ENCODE measurements at places on chromosomes 11 and 22.

GRCh38 chr11:57568330-57568766 lies 876 bp upstream of the UBE2L6 start:
- no peak for DNase-seq

DNA sequence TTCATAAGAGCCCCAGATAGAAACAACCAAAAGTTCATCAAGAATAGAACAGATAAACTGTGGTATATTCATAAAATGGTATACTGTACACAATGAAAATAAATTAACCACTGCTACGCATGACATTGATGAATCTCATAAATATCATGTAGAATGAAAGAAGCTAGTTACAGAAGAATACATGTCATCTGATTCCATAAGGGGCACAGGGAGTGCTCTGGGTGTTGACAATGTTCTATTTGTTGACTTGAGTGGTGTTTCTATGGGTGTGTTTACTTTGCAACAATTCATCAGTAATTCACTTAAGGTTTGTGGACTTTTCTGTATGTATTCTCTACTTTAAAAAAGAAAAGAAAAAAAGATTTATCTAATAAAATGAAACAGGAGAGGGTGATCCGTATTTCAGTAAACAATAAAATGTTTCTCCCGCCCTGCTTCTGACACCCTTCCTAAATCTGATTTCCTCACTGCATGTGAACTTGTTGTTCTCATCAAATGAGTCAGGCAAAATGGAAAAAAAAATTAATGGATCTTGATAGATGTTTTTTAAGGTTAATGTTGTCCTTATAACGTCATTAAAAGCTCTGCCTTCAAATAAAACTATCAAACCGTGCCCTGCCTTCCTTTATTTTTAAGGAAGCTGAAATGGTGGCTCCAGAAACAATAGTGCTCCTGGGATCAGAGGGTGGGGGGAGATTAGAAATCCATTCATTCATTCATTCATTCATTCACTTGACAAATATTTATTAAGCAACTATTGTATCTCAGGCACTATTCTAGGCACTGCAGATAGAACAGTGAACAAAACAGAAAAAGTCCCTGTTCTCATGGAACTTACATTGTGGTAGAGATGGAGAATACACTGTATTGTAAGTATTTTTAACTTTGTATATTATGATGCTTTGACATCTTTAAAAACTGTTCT lies 77.2 kb upstream of the CD44 start:
- peak; percentile 32 for DNase-seq

DNA sequence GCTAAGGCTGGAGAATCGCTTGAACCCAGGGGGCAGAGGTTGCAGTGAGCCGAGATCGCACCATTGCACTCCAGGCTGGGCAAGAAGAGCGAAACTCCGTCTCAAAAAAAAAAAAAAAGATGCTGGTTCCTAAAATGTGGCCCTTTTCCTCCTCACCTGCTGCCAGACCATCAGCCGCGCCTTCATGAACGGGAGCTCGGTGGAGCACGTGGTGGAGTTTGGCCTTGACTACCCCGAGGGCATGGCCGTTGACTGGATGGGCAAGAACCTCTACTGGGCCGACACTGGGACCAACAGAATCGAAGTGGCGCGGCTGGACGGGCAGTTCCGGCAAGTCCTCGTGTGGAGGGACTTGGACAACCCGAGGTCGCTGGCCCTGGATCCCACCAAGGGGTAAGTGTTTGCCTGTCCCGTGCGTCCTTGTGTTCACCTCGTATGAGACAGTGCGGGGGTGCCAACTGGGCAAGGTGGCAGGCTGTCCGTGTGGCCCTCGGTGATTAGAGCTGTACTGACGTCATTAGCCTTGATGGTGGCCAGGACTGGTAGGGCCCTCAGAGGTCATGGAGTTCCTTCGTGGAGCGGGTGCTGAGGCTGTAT lies 50.7 kb upstream of the PPP6R3 start:
- no peak for DNase-seq

DNA sequence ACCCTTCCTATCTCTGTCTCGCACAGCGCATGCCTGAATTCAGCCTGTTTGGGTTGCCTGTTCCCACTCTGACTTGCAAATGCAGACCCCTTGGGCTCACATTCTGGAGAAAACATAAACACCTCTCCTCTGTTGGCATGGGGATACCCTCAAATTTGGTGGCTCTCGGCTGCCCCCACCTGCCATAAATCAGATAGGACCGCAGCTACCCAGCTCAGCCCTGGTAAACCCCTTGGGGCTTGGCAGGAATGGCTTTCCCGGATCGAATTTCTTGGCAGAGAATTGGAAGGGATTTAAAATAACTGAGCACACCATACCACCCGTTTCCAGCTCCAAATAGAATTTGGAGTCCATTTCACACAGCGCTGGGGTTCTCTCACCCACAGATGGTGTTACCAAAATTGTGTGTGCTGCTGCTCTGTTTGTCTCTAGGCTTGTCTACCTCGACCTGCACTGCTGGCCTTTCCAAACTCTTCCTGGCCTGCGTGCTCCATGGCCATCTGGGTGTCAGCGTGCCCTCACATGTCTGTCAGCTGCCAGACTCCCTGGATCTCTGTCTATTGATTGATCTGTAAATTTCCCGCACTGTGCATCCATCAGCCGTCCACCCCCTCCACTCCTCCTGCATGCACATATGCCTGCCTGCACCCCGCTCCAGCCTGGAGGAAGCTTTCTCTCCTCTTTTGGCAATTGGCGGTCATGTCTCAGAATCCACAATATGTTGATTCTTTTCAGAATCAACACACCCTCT lies 134.0 kb downstream of the NTM start:
- DNase-seq, result no peak

DNA sequence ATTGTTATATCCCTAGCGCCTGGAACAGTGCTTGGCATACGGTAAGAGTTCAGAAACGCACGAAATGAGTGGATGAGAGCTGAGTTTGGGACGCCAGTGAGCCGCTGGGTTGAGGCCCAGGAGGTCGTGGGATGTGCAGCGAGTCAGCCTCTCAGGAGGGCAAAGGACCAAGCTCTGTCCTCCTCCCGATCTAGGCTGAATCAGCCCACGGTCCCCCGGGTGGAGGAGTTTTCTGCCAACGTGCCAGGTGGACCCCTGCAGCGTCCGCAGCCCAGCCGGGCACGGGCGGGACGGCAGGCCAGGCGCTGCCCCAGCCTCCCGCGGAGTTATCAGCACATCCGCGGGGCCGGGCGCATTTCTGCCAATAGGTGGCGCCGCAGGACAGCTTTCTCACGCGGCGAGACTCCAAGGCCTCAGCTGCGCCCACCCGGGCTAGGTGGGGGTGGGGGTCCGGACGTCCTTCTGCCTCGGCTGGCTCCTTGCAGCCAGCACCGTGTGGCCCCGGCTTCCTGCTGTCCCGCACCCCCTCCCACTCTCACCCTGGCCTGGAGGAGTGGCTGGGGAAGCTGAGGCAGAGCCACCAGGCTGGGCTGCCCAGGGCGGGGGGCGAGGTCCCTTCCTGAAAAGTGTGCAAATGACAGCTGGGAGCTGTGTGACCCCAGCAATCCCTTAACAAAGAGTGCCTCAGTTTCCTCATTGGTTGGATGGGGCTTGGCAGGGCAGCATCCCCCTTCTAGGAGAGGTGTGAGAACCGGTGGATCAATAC lies 2.2 kb upstream of the RPS19BP1 start:
- no peak for DNase-seq

DNA sequence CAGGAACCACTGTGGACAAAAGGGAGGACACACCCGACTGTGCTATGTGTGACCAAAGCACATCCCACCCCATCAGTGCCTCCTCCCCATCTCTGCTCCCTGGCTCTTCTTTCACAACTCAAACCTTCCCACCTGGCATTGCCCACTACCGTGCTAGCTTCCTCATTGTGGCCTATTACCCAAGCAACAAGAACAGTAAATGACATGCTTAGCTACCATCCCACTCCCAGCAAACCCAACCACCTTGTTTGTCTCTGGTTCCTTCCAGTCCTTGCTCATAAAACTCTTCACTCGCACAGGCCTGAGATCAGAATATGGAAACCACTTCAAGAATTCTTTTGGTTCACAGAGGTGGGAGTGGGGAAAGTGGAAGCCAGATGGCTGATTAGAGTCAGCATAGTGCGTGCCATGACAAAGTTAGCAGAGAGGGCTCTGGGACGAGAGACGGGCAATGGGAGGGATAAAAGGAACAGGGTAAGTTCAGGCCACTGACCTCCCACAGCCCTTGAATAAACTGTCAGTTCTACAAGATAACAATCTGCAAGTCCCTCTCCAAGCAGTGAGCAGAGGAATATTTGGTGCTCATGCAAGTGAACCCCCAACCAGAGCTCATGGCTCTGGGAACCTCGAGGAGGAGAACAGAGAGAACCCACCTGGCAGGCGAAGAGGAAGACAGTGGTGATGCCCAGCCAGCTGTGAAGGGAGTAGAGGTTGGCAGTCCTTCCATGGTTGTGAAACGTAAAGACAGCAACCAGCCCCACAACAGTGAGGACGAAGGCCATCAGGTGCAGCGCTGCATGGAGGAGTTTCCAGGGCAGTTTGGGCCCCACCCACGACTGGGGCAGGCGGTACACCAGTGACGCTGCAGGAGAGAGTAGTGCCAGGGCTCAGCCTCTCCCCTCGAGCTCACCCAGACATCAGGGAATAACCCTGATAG lies 8.3 kb downstream of the CYB561A3 start:
- DNase-seq, result no peak
